ENCODE measurements at places on chromosomes 2 and 18.

DNA sequence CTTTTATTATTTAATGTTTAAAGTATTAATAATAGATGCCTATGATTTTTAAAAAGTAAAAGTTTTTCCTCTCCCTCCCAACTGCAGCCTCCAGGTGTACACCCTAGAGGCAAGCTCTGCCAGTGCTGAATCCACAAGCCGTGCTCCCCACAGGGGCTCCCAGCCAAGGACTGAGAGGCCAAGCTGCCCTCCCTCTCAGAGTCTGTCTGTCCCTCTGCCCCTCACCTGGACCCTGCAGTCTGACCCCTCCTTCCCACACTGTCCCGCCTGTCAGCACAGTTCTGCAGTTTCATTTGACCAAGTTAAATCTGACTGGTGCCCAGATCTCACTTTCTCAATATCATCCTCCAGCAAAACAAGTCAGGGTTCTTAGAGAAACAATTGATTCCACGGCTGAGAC is 14.8 kb upstream of the PROC start:
- no peak overlapping the region for H3K27ac ChIP-seq
- DNase-seq: no peak
- no peak overlapping the region for H3K4me3 ChIP-seq
- H3K4me1 ChIP-seq: peaks cover 33% of the 10 kb centered on the region
- no peaks in the 10 kb centered on the region for H3K36me3 ChIP-seq
- no peaks in the 10 kb centered on the region for H3K27me3 ChIP-seq

DNA sequence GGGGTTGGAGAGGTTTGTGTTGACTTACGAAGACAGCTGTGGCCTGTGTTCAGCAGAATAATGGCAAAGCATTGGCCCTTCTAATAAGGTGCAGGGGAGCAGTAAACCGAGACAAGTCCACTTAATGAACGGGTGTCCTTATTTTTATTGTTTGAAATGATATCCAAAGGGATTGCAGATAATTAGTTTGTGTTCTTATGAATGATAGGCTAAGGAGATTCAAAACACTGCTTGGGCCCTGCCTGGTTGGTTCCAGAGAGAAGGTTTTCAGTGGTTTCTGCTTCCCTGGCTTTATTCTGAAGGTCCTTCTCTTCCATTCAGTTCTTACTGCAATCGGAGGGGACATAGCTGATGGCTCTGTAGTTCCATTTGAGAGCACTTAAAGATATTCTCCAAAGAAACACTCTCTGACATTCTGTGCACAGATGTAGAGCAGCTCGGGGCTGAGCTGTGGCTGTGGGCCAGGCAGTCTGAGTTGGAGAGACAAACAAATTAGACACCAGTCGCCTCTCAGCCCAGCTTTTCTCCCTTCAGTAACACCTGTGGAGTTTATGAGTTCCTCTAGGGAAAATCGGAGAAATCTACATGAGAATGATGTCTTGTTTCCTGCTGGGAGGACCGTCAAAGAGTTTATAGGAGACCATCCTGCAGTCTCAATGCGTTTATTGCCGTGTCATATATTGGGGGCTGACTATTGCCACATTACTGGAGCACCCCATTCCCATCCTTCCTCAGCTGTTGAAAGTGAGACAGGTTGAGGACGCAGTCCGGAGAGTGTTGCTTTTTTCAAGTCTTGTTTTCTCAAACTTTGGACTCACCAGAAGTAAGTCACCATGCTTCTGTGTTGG is 6.5 kb downstream of the GREB1 start:
- H3K4me1 ChIP-seq: no peaks in the 10 kb centered on the region
- H3K36me3 ChIP-seq: no peaks in the 10 kb centered on the region
- H3K4me3 ChIP-seq: no peak overlapping the region
- no peak overlapping the region for H3K27ac ChIP-seq
- no peak for DNase-seq

DNA sequence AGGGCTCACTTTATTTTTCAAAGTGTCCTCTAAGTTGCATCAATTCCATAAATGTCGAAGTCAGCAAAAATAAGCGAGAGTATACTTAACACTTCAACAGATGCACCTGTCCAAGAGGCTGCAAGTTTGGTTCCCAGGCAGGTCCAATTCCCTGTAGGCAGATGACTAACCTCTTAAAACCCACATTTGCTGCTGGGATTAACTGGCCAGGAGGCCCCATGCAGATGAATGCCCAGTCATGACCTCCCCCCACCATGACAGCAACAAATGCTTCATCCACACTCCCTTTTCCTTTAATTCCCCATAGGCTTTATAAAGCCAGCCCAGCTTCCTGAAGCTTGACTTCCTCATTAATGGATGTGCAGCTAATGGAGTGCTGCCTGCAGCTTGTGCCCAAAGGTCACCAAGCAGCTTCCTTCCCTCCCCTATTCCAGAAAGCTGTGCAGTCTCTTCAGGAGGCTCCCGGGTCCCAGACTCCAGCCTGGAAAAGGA is 35.7 kb downstream of the REEP1 start:
- no peaks in the 10 kb centered on the region for H3K36me3 ChIP-seq
- no peak overlapping the region for H3K4me3 ChIP-seq
- no peak overlapping the region for H3K27ac ChIP-seq
- no peaks in the 10 kb centered on the region for H3K4me1 ChIP-seq
- peaks cover 8% of the 10 kb centered on the region for H3K27me3 ChIP-seq

GRCh38 chr2:239688840-239689239 is 288.0 kb upstream of the HDAC4 start:
- no peak overlapping the region for H3K27ac ChIP-seq
- no peak for DNase-seq
- H3K36me3 ChIP-seq: no peaks in the 10 kb centered on the region
- H3K27me3 ChIP-seq: peaks cover 39% of the 10 kb centered on the region
- no peak overlapping the region for H3K4me3 ChIP-seq
- no peaks in the 10 kb centered on the region for H3K4me1 ChIP-seq

GRCh38 chr2:160726046-160726445 is 232.4 kb upstream of the RBMS1 start:
- no peaks in the 10 kb centered on the region for H3K4me1 ChIP-seq
- H3K4me3 ChIP-seq: no peak overlapping the region
- no peak overlapping the region for H3K27ac ChIP-seq
- H3K27me3 ChIP-seq: no peaks in the 10 kb centered on the region
- no peak for DNase-seq
- H3K36me3 ChIP-seq: no peaks in the 10 kb centered on the region

Measured in RWPE2 (cell line).